ENCODE measurements at places on chromosomes 16 and 17. TPM values are rescaled to one million over a fixed set of nuclear protein-coding genes. Genes with fewer than 3 reads are reported as not detected.

PHF12 gene
- total RNA-seq = 70.4 TPM

DNA sequence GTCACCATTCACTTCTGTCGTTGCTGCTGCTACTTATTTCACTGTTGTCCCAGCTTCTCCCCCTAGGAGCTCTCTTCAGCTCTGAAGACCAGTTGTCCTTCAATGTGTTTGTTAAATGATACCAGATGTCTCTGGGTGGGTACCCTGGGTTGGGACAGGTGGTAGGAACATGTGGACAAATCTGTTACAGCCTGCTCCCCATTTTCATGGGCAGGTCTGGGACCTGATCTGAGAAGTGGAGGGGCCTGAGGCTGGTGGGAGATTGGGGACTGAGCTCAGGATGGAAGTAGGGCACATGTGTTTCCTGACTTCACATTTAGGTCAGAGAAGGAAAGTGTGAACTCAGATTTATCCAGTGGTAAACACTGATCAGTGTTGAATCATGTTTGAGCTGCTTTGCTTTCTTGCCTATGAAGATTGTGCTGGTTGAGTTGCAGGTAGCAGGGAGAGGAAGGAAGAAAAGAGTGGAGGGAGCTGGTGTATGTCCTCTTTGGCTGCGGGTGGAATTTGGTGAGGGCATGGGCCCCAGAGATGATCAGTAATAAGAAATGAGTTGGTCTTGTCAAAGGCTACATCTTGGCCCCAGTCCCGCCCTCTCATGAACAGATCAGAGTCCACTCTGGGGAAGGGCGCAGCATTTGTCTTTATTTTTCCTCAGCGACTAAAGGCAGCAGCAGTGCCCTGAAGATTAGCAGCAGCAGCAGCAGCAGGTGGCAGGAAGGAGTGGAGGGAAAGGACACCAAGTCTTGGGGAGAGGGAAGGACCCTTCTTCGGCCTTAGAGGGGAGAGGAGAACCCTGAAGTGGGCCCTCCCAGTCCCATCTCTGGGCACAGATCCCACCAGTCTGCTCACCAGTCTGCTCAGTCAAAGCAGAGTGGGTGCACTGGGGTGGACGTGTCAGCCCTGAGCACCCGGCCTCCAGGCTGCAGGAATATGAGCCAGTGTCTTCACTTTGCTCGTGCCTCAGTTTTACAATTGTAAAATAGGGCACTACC, 6.1 kb upstream of the EFTUD2 start:
- no peaks in the 10 kb centered on the region for H3K4me1 ChIP-seq
- no peak for DNase-seq
- H3K36me3 ChIP-seq = no peaks in the 10 kb centered on the region
- no peak overlapping the region for H3K27ac ChIP-seq

- no peaks in the 10 kb centered on the region for H3K27me3 ChIP-seq
- H3K4me1 ChIP-seq = peaks cover 2% of the 10 kb centered on the region
- H3K27ac ChIP-seq = no peak overlapping the region
These were observed 95.2 kb downstream of the CCDC182 start for GRCh38 chr17:57649731-57650484.

DNA sequence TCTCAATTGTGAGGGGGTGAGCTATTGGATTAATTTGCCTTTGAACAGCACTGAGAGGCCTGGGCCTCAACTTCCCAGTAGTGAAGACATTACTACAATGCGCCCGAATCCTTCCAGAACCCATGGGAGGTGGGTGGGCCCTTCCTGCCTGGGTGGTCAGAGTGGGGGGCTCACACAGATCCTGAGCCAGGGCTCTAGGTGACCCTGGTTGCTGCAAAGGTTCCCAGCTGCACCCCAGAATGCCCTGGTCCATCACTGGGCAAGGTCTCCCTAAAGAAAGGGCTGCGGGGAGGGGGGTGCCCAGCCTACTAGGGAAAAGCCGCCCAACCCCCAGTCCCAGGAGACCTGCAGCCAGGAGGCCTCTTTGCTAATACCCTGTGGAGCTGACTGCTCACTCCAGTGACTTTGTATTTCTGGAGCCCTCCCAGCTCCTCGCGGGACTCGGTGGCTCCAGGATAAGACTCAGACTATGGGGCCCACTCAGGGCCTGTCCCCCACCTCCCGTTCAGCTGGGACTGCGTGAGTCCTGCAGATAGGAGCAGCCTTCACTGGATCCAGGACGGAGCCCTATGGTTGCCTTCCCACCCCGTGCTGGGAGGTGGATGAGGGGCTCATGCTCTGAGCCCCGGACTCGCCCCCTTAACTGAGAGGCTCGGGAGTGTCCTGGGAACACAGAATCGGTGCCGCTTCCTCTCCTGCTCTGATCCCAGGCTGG, 40.2 kb downstream of the SLC7A5 start:
- DNase-seq = no peak
- H3K4me3 ChIP-seq = no peak overlapping the region
- peaks cover 9% of the 10 kb centered on the region for H3K27me3 ChIP-seq
- H3K36me3 ChIP-seq = peaks cover 3% of the 10 kb centered on the region

DNA sequence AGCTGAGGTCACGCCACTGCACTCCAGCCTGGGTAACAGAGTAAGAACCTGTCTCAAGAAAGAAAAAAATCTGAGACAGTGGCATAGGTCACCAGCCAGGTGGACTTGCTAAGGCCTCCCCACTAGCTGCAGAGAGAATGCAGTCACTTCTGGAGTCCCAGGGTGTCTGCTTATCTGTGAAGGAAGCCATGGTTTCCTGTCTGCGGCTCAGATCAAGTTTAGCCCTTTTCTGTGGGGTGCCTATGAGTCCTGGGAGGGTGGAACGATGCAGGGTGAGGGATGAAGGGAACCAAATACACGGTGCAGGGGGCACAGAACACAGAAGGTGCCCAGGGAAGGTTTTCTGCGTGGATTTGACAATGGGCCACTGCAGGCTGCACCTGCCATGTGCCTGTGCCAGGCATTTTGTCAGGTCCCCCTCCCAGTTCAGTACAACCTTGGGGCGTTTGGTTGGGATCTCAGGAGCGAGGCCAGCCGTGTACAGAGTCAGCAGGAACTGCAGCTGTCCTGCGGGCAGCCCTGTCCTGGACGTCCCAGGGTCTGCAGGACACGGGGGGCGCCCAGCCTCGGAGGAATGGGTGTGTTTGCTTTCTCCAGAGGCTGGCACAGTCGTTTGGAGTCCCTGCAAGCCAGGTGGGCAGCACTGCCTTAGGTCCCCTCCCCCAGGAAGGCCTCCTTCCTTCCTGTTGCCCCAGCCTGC, 41.8 kb downstream of the RAB11FIP4 start:
- peaks cover 6% of the 10 kb centered on the region for H3K4me1 ChIP-seq
- no peak for DNase-seq
- no peak overlapping the region for H3K4me3 ChIP-seq
- peaks cover 24% of the 10 kb centered on the region for H3K27me3 ChIP-seq

- no peak overlapping the region for H3K27ac ChIP-seq
- no peak for DNase-seq
- H3K4me3 ChIP-seq = no peak overlapping the region
- no peaks in the 10 kb centered on the region for H3K36me3 ChIP-seq
- H3K27me3 ChIP-seq = no peaks in the 10 kb centered on the region
These were observed 35.4 kb upstream of the ADORA2B start for GRCh38 chr17:15909481-15909991.

AURKB gene
- total RNA-seq = 54.9 TPM

DNA sequence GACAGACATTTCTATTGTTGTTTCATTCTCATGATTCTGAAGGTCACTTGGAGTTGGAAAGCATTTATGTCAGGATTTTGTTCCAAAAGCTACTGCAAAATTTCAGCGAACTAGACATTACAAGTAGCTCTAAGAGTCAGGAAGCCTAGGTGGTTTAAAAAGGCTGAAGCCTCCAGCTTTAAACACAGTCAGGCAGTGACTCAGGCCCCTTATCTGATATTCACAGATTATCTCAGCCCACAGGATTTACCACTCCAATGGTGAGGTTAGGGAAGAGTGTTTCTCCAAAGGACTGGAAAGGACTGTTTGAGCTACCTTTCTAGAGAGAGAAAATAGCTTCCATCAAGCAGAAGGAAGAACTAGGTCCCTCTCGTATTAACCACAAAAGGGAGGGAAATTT, 624.4 kb upstream of the C16orf82 start:
- no peak for DNase-seq
- peaks cover 5% of the 10 kb centered on the region for H3K4me1 ChIP-seq
- H3K4me3 ChIP-seq = no peak overlapping the region
- H3K27me3 ChIP-seq = peaks cover 12% of the 10 kb centered on the region
- H3K27ac ChIP-seq = no peak overlapping the region
- no peaks in the 10 kb centered on the region for H3K36me3 ChIP-seq

DNA sequence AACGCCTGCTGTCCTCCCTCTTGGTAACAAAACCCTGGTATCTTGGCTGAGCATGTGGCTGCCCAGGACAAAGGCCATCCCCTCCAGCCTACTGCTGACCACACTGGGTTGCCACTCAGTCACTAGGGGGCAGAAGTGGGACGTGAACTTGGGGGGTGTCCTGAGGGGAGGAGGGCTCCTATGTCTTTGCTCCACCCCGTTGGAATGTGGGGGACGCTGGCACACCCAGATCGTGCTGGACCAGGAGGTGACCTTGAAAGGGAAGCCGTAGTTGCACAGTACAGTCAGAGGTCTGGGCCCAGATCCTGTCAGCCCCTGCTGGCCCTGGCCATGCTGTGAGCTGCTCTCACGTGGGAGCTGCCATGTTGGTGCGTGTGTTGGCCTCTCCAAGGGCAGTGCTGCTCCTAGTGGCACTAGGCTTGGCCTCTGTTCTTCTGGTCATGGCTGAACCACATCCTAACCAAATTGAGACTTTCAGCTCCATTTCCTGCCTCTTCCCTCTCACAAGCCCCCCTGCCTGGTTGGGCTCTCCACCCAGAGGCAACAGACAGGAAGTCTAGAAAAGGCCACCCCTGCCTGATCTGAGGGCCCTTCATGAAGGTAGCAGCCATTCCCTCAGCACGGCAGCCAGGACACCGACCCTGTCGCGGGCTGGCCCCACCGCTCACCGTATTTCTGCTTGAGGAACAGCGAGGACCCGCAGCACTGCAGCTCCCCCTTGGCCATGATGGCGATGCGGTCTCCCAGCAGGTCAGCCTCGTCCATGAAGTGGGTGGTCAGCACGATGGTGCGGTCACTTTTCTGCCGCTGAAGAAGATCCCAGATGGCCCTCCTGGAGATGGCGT, 29.0 kb upstream of the RNPS1 start:
- H3K4me3 ChIP-seq = no peak overlapping the region
- H3K4me1 ChIP-seq = no peaks in the 10 kb centered on the region
- no peaks in the 10 kb centered on the region for H3K27me3 ChIP-seq
